ENCODE measurements at places on chromosomes 16 and 17.

DNA sequence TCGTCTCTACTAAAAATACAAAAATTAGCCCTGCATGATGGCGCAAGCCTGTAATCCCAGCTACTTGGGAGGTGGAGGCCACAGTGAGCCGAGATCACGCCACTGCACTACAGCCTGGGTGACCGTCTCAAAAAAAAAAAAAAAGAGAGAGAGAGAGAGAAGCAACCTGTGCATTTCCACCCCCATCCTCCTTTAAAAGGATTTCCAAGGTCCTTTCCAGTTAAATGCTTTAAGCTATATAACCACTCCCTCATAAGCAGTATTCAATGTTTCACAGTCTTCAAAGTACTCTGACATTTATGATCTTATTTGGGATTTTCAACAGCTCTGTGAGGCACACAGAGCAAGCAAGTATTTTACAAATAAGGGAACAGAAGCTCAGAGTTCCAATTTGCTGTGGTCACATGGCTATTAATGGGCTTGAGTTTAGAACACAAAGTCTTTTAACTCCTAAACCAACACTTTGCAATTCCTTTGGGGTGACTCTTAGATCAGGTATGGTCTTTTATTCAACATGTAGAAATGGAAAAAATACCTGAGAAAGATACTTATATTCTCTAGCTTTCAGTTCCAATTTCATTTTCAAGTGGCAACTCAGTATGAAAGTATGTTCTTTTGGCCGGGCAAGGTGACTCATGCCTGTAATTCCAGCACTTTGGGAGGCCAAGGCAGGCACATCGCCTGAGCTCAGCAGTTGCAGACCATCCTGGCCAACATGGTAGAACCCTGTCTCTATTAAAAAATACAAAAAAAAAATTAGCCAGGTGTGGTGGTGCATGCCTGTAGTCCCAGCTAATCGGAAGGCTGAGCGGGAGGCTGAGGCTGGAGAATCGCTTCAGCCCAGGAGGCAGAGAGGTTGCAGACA is 31.3 kb downstream of the SPOP start:
- DNase-seq, result peak; percentile 11

DNA sequence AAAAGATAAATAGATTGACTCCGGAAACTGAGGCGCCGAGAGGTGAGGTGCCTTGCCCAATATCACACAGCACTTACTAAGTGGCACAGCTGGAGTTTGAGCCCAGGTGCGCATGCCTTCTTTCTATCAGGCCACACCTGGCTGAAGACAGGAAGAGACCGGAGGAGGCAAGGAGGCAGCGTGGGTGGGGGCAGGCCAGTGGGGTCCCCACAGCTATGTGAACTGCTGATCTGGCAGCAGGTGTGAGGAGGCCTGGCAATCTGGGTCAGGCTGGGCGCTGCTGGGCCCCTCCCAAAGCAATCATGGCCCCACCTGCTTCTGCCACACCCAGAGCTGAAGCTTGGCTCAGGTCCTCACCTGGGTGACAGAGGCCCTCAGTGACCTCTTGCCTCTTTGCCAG is 1.9 kb upstream of the GDPD3 start:
- DNase-seq, result no peak

DNA sequence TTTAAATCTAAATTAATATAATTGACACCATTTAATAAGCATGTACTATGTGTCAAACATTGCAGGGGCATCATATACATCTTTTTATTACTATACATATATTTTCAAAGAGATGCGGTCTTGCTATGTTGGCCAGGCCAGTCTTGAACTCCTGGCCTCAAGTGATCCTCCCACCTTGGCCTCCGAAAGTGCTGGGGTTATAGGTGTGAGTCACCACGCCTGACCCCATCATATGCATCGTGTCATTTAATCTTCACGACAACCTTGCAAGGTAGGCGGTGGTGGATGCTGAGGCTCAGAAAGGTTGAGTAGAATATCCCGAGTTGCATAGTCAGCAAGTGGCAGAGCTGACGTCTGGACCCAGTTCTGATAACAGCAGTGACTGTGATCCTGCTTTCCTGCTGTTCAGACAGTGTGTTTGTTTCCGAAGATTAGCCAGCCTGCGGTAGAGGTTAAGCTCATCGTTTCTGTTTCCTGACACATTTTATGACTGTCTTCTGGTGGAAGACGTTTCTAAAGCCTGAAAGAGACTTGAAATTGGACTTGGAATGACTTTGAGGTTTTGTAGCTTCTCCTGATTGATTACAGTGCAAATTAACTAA is 316.6 kb downstream of the SNX29 start:
- no peak for DNase-seq

GRCh38 chr17:48729335-48730239 is 1.0 kb upstream of the HOXB13 start:
- no peak for DNase-seq

DNA sequence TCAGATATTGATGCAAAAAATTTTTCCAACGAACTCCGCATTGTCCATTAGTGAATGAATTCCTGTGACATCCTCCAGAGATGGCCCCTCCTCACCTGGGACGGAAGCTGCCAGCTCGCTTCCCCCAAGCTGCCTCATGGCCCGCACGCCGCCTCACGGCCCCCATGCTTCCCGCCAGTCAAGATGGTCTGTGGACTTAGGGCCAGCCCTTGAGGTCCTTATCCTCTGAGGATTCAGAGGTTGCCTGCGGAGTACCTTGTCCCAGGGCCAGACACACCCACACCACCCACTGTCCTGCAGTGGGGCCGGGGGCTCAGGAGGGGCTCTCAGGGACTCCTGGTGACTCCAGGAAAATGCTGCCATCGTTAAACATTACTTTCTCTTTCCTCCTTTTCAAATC is 73.6 kb downstream of the SEC14L1 start:
- no peak for DNase-seq

DNA sequence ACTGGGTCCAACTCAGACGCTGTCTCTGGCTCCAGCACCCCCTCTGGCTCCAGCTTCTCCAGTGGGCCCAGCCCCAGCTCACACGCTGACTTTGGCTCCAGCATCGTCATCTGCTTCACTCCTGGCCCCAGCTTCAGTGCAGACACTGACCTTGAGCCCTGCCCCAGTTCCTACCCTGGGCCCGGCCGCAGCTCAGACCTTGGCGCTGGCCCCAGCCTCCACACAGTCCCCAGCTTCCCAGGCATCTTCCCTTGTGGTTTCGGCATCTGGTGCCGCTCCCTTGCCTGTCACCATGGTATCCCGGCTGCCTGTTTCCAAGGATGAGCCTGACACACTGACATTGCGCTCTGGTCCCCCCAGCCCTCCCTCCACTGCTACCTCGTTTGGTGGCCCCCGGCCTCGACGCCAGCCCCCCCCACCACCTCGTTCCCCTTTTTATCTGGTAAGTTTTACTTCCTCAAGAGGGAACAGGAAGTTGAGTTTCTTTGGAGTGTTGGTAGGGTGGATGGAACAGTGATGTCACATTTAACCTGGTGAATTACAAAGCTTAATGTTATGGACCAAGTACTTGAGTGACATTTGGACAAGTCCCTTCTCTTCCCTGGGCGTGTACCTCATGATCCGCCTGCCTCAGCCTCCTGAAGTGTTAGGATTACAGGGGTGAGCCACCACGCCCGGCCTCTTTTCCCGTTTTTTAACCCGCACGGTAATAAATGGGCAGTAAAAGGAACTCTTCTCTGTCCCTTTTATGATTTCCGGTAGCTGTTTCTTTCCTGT is 23.4 kb upstream of the PHKG2 start:
- DNase-seq, result no peak

- DNase-seq, result no peak
Measured at GRCh38 chr17:909642-910323, 69.8 kb downstream of the NXN start.
